Common myeloid progenitor, CD34-positive (primary cell): ENCODE measurements at places on chromosomes 2 and 18.

DNA sequence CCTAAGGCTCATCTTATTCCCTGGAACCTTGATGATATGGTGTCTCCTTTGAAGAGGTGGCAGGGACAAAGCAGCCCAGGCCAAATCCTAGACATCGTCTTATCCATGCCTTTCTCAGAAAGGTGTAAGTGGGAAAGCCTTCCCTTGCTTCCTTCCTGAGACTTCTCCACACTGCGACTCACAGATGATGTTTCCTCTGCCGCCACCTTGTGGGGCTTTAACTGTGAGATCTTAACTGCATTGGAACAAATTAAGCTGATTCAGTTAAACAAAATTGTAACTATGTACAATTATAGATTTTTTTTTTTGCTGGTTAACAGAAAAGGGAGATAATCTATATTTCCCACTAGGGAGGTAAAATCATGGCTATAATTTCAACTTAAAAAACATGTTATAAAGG lies 10.0 kb upstream of the GCA start:
- peak; percentile 31 for DNase-seq

- no peak for DNase-seq
These were observed 111.4 kb upstream of the TEX51 start for GRCh38 chr2:126787289-126787688.

GRCh38 chr2:57890464-57890863 lies 156.1 kb upstream of the VRK2 start:
- no peak for DNase-seq

DNA sequence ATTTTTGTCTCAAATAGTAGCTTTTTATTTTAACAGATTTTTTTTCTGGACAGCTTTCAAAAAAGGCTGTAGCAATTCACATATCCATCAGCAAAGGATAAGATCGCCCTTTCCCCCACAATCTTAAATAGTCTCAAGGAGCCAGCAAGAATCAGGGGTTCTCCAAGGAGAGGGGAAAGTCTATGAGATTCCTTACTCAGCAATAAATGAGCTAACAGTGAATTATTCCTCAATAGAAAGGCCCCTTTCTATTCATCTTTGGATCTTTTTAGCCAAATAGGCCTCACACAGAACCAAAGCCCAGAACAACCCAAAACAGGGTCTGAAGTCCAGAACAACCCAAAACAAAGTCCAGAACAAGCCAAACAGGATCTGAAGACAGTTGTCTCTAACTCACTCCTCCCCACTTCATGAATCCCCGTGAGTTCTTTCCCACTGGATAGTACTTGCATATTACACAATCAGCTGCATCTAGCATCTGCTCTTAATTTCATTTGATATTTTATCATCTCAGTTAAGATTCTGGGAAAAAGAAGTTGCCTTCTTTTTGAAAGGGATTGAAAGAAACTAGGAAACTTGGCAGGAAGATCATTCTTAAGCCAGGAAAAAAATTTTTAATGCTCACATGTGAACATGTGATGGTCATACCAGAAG lies 3.4 kb upstream of the DHRS9 start:
- DNase-seq: no peak

GRCh38 chr2:238290715-238291549 lies 2.5 kb upstream of the PER2 start:
- DNase-seq: no peak

DNA sequence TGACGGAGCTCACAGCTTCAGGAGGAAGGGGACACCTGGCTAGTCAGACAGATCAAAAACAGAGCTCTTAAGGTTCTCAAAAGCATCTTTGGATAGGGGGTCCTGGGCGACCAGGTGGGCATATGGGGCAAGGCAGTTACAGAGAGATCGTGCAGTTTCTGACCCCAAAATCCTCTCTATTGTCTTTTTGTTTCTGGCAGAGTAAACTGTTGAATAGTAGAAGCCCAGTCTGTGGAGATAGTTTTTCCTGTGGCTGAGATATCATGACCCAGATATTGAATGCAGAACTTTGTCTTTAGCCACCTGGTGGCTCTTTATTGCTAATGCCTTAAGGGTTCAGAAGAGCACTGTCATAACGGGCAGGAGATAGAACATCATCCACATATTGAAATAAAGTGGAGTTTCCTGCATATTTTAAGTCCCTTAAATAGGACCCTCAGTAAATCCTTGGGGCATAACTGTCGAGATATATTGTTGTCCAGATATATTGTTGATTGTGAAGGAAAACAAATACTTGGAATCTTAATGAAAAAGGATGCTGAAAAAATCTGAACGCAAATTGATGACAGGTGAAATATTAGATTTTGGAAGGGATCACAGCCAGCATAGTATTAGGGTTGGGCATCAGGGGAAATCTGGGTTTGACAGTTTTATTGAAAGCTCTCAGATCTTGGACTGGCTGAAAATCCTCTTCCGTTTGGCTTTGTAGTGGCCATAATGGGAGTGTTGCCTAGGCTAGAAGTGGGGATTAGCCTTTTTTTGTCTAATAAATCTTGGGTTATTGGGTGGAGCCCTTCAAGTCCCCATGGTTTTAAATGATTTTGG lies 14.1 kb upstream of the ZDBF2 start:
- no peak for DNase-seq

- peak; percentile 82 for DNase-seq
These were observed 62.0 kb downstream of the CACNB4 start for GRCh38 chr2:152036611-152037469.
